ENCODE measurements at places on chromosomes 16 and 17.

DNA sequence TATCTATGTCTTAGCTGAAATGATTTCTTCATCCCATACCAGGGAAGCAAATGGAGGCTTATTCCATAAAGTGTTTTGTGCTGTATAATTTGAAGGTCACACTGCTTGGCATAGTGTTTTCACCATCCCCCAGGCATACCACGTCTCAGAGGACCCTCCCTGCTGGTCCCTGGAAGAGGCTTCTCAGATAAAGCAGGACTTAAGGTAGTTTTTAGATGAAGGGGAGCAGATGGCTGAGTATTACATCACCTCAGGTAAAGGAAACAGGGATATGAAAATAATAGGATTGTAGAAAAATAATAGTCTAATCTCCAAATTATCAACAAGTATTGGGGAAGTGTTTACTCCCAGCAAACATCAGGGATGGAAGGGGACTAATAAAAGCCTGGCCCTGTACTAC is 7.3 kb upstream of the SMG1 start:
- DNase-seq, result no peak

GRCh38 chr16:58465817-58466216 is 34.1 kb upstream of the NDRG4 start:
- no peak for DNase-seq

DNA sequence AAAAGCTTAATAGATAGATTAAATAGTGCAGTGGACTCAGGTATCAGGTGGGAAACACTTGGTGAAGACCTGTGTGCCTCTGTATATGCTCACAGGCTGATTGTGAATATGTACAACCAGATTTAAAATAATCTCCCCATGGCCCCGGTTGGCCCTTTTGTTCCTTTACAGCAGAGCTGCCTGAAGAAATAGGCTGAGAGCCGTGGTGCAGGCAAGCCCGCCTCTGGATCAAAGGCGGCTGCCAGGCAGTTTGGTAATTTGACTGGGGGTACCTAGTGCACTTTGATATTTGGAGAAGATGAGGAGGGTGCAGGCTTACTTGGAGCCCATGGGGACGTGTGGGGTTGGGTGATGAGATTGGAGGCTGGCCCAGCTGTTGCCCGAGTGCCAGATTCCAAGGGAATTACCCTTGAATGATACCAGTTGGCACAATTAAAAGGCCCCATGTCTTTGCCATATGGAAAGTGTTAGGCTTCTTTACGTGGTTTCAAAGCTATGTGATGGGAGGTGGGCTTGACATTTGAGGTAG is 5.0 kb downstream of the NKD1 start:
- no peak for DNase-seq

DNA sequence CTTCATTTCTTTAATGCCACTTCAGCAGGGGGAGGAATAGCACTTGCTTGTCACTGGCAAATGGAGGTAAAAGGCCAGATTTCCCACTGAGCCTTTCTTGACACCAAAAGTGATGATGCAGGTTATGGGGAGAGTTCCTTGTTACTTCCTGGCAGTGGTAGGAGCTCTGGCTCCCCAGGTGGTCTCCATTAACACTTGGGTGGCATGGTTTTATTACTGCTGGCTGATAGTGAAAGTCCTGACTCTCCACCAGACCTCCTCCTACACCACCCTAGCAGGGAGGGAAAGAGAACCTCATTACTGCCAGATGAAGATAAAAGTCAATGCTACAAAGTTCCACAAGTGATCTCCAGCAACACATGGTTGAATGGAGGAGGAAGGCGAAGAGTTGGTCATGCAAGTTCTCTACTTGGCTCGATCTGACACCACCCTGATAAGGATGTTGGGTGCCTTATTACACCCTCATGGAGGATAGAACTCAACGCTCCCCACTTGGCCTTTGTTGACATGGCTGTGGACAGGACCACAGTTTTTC is 152.7 kb upstream of the GNAO1 start:
- no peak for DNase-seq

- no peak for DNase-seq
Observed at GRCh38 chr17:47810901-47811635, 10.5 kb downstream of the OSBPL7 start.
